ENCODE measurements at places on chromosomes 16 and 17.
A peak's percentile ranks its signal among the peaks of the same experiment; 100 is the strongest.

DNA sequence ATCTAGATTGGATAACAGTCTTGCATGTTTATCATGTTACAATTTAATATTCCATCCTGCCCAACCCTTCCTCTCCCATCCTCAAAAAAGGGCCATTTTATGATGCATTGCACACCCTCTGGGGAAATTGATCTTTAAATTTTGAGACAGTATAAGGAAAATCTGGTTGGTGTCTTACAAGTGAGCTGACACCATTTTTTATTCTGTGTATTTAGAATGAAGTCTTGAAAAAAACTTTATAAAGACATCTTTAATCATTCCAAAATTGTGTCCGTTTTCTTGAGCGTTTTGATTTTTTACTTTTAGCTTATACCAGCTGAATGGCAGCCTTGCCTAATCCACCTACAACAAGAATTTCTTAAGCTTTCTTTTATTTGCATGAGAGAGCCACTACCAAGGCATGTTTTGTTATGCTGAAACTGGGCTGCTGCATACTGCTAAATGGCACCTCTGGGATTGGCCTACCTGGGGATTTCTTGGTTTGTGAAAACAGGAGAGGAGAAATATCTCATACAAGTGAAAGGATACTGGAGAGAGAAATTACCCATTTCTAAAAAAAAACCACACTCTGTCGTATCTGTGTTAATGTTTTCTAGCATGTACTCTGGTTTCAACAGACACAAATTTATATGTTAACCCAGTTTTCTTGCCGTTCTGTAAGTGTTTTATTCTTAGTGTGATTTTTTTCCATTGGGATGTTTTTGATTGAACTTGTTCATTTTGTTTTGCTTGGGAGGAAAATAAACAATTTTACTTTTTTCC lies 52.2 kb downstream of the TUBD1 start:
- no peak for DNase-seq

DNA sequence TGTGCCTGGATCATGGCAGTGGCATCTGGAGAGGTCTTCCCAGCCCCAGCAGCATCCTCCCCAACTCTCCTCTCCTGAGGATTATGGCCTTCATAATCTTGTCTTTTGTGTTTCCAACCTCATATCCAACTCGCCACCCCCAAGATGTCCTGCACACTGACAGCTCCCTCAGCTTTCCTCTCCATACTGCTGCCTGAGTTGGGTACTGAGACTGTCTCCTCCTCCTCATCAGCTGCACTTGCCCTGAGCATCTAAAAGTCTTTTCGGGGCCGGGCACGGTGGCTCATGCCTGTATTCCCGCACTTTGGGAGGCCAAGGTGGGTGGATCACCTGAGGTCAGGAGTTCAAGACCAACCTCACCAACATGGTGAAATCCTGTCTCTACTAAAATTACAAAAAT lies 2.0 kb downstream of the CD300LB start:
- DNase-seq: no peak

GRCh38 chr16:74183601-74184360 lies 112.8 kb upstream of the PSMD7 start:
- no peak for DNase-seq

- no peak for DNase-seq
Observed at GRCh38 chr17:30788918-30789317, 35.6 kb downstream of the CRLF3 start.

- peak; percentile 61 for DNase-seq
Observed at GRCh38 chr17:17354560-17355349, 51.6 kb downstream of the NT5M start.

- peak; percentile 64 for DNase-seq
Observed at GRCh38 chr17:45431531-45432404, 902 bp downstream of the ARHGAP27 start.

DNA sequence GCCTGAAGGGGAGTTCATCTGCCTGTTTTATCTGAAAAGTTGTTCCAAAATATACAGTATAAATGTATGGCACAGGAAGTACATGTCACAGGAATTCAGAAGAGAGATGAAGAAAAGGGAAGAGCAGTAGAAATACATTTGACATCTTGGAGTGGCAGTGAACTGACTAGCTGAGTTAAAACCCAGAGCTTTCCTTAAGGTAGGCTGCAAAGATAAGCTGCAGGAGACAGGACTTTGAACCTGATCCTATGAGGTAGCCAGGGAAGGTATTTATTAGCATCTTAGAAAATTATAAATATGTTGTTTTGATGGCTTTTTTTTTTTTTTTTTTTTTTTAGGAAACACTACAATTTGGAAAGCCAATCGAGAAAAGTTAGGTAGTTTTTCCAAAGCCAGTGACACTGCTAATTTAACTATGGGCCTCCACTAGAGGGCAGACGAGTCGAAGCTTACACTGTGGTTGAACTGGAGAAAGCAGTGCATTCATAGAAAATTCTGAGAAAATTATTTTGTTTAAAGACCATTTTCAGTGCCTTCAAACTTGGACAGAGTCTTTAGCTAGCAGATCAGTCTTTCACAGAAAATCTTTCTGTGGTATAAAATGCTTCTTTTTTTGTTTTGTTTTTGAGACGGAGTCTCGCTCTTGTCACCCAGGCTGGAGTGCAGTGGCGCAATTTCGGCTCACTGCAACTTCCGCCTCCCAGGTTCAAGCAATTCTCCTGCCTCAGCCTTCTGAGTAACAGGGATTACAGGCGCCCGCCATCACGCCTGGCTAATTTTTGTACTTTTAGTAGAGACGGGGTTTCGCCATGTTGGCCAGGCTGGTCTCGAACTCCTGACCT lies 122.3 kb downstream of the SSH2 start:
- peak; percentile 40 for DNase-seq

GRCh38 chr17:33751702-33752065 lies 458.6 kb upstream of the ASIC2 start:
- DNase-seq: no peak

DNA sequence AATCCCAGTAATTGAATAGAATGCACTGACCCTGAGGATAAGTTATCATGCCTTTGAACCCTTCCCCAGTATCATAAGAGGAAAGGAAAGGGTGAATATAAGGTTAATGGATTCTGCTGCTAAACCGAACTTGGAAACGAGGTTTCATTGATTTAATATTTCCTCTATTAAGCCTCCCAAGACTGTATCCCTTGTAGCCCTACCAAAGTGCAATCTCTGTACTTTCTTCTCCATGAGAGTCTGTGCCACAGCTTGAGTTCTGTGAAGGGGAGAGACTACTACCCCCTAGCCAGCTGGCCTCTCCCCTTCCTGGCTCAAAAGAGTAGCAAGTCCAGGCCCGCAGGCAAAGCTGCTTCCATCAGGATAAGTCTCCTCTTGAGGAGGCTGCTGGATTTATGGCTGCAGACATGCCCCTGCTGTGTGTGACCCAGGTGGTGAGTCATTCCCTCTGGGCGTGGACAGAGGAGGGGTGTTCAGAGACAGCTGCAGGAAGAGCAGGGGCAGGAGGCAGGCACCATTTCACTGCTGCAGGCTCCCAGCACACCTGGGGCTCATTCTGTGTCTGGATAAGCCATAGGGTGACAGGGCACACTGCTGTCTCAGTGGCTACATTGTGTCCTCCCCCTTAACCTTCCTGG lies 58.4 kb downstream of the TOM1L2 start:
- DNase-seq: no peak

GRCh38 chr17:82225368-82226029 lies 3.3 kb upstream of the SLC16A3 start:
- no peak for DNase-seq

DNA sequence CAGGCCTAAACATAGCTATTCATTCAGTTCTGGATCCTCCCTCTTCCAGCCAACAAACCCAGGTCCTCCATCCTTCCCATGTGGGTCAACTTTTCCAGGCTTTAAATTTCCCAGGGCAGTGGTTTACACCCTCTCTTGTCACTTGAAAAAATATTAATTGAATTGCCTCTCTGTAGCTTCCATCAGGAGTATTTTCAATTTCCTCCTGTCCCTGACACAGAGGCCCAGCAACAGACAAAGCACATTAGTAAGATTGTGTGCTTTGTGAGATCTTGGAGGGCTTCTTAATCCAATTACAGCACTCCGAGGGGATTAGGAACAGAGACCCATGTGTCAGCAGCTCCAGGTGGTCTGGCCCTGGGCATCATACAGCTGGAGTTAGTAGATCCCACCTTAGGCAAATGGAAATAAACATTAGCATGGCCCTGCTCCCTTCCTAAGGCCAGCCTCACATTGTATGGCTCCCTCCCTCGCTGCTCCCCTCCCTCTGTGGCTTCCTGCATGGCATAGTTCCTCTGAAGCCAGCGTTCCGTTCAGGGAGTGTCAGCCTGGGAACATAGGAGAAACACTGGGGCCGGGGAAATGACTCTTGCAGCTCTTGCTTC lies 132.7 kb upstream of the HSBP1 start:
- no peak for DNase-seq

DNA sequence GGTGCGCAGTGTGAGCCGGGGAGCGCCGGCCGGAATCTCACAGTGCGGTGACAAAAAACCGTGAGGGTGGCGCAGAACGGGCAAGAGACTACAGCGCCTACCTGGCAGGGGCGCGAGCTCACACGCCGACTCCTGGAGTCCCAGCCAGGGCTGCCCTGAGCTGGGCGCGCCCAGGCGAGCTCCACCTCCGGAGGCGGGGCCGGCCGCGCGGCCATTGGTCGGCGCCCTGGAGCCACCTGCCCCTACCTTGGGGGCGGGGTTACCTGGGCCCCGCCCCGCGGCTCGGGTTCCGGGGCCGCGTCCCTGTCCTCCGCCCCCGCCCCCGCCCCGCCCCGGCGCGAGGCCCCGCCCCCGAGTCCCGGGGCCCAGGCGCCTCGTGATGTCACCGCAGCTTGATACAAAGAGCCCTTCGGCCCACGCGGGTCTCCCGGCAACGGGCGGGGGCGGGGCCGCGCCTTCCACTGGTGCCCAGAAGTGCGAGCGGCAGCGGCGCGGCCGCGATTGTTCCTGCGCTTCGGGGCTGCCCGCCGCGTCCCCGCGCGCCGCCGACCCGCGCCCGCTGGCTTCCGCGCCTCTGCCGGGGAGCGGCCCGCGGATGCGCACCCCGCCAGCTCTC lies 96.3 kb downstream of the RAB11FIP4 start:
- DNase-seq: peak; percentile 95

- no peak for DNase-seq
Observed at GRCh38 chr17:7016886-7017826, 4.7 kb downstream of the RNASEK start.

DNA sequence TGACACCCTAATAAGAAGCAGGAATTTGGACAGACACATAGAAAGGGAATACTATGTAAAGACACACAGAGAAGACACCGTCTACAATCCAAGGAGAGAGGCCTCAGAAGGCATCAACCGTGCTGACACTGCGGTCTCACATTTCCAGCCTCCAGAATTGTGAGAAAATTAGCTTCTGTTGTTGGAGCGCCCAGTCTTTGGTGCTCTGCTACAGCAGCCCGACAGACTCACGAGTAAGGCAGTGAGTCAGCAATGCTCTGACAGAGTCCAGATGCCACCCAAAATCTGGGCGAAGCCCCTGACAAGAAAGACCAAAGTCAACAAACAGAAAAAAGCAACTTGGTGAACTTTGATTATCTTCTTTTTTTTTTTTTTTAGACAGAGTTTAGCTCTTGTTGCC lies 32.5 kb upstream of the RAI1 start:
- DNase-seq: no peak

GRCh38 chr17:7205561-7205960 lies 14.1 kb downstream of the DLG4 start:
- no peak for DNase-seq

DNA sequence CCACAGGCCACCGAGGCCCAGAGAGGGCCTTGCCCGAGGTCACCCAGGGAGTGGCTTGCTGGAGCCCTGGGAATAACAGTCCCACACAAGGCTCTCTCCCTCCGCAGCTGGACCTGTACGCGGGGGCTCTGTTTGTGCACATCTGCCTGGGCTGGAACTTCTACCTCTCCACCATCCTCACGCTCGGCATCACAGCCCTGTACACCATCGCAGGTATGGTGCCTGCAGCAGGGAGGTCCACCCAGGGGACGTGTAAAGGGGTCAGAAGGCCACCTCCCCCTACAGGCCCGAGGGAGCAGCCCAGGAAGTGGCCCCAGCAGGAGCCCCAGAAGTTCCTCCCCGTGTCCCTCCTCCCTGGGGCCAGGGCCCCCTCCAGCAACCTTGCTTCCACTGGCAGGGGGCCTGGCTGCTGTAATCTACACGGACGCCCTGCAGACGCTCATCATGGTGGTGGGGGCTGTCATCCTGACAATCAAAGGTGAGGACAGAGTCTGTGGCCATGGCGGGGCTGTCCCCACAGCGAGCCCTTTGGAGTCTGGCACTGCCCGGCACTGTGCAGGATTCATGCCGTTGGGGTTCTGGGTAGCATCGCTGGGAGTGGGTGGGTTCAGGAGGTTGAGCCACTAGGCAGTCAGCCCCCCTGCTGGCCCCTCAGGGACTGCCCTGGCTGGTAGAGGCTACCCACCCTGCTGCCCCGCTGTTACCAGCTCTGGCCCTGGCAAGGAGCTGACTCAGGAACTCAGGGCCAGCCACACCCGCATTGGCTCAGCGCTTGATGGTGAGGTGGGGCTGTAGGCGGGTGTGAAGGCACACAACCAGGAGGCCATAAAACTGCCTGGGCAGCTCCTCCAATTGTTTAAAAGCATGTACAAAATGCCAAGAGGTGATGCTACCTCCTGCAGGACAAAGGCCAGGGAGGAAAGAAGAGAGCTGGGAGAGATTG lies 17.3 kb downstream of the SLC5A10 start:
- no peak for DNase-seq

- peak; percentile 66 for DNase-seq
Observed at GRCh38 chr17:44219108-44219615, 313 bp downstream of the UBTF start.

DNA sequence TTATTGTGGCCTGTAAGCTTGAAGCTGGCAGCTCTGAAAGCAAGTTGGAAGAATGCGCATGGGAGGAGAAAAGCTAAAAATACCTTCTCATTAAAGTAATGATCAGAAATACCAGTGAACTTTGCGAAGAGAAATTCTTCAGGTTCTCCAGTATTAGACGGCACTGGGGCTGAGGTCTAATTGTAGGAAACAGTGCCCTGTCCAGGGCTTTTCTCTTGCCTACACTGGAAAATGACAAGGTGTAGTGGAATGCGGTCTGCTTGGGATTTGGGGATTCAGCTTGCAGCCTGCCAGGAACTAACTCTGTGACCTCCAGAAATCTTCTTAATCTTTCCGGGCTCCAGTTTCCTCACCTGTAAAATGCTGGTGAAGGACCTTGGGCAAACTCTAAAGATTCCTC lies 53.3 kb upstream of the KCNJ16 start:
- DNase-seq: no peak

GRCh38 chr17:36592716-36593321 lies 1.1 kb downstream of the DHRS11 start:
- no peak for DNase-seq

DNA sequence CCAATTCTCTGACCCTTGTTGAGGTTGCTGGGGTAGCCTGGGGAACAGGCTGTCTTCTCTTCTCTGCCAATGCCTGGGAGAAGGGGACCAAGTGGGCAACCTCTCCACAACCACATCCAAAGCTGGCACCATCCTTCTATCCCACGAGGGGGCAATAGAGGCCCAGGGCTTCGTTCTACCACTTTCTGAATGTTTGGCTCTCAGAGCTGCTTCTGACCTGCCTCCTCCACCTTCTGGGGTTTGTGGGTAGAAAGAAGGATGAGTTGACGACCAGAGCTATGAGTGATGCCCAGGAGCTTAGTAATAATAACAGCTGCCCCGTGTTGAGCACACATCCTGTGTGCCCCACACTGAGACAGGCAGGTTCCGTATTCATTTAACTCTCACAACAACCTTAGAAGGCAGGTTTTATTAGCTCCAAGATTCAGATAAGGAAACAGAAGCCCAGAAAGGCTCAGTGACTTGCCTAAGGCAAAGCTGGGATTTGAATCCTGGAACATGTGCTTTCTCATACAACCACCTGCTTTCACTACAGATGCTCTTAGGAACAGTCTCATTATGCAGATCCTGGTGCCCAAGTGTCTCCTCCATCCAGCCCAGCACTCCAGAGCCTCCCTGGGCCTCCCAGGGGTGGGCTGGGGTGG lies 11.1 kb downstream of the TSPOAP1 start:
- peak; percentile 60 for DNase-seq
